H7 (cell line): ENCODE measurements at places on chromosomes 3 and 15. TPM values are rescaled to one million over a fixed set of nuclear protein-coding genes. Genes with fewer than 3 reads are reported as not detected.

DNA sequence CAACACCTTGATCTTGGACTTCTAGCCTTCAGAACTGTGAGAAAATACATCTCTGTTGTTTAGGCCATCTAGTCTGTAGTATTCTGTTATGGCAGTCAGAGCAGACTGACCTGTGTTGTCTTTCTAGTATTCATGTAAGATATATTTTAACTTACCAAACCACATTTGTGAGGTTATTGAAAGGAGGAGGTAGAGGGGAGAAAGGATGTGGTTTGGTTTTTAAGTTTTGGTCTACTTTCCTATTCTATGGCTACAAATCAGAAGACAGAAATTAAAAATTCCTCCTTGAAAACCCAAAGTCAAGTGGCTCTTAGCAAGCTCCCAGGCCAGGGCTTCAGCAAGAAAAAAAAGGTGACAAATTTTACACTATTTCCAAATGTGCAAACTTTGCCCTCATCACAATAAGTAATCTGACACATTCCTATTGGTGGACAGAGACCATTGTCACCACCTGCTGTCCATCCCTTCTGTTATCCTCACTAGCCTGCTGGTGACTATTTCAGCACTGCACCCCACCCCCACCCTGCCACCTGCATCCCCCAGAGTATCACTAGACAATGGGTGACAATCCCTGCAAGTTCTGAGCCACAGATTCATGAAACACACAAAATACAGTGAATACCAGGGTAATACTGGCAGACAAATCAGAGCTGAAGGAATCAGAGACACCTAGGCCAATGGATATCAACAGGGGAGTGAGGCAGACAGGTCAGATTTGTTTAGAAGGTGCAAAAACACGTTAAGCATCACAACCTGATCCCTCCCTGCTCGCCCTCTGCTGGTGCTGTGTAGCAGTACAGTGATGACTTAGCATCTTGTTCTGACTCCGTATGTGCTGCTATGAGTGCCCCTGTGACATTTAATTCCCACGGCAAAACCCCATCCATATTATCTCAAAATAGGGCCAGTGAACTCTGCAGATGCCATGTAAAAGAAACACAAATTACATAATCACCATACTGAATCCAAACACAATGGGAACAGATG lies 79.0 kb upstream of the DCLK3 start:
- DNase-seq = peak; percentile 65

The CYP1A2 gene
- total RNA-seq = not detected in 2 replicates

- DNase-seq = no peak
Observed at GRCh38 chr15:77564938-77565337, 67.8 kb downstream of the LINGO1 start.

- DNase-seq = no peak
Observed at GRCh38 chr3:100073714-100074307, 40.5 kb downstream of the FILIP1L start.

DNA sequence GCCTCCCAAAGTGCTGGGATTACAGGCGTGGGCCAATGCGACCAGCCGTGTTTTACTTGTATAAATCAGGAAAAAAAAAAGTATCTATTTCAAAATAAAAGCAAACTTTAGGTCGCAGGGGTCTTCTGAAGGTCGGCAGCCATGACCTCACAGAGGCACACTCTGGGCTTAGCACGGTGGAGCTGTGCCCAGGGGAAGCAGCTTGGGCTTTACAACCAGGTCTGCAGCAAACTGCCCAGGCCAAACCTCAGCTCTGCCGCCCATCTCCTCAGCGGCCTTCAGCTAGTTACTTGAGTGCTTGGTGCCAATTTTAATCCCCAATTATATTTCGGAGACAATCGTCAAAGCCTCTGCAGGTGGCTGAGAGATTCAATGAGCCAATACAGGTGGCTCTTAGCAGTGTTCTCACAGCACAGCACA lies 30.1 kb downstream of the ZDHHC19 start:
- DNase-seq = peak; percentile 39

- no peak for DNase-seq
Observed at GRCh38 chr3:95227092-95227491, 1164.2 kb downstream of the NSUN3 start.

The CPLX3 gene
- 0.03 TPM in 1 of 2 replicates, not detected in the other for total RNA-seq

The DAZL gene
- total RNA-seq = 1.4 and 2.4 TPM in 2 replicates

GRCh38 chr15:66901336-66902100 lies 163.9 kb upstream of the SMAD3 start:
- no peak for DNase-seq

DNA sequence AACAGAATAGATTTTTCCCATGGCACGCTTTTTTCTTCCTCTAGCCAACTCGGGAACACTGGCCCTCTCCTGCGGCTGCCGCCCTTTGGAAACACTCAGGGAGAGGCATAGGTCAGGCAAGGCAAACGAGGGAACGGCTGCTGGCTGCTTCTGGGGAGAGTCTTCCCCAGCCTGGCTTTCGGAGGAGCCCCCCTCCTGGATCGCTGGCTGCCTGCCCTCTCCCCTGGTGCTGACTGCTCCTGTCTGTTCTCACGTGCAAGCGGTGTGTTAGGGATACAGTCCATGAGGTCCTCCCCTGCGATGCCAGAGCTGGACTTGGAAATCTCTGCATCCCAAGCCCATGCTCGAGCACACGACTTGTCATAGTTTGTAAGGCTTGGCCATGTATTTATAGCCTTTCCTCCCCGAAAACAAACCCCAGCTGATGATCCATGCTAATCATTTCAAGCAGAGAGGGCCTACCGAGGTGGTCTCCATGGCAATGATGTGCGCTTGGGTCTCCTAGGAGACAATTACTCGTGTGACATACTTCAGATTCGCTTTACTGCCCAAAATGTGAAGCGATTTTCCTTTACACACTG lies 315.6 kb upstream of the ATP10A start:
- no peak for DNase-seq

- DNase-seq = no peak
Observed at GRCh38 chr3:25938566-25939325, 148.9 kb downstream of the OXSM start.

- DNase-seq = peak; percentile 73
Observed at GRCh38 chr3:186209810-186210752, 101.2 kb upstream of the ETV5 start.

GRCh38 chr15:52172869-52173268 lies 18.3 kb downstream of the GNB5 start:
- DNase-seq = no peak

- DNase-seq = peak; percentile 42
Observed at GRCh38 chr15:92810418-92811138, 89.5 kb upstream of the CHD2 start.

GRCh38 chr3:40292637-40293349 lies 16.7 kb upstream of the EIF1B start:
- DNase-seq = peak; percentile 47

The MTHFS gene
- total RNA-seq = 11.5 and 13.9 TPM in 2 replicates

DNA sequence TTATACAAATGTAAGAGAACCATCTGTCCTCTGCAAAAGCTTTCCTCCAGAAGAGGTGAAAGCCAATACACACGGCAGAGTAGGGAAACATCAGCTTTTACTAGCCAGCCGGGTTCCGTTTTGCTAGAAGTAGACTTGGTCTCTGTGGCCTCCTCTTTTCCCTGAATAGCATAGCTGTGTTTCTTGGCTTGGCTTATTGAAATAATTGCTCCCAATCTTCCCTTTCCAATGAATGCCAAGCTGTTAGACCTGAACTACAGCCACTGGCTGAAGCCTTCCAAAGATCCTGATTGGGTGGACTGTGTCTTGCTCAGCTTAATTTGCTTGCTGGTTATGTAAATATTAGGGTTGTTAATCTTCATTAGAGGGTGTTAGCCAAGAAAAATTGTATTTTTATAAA lies 157.8 kb upstream of the ROPN1 start:
- no peak for DNase-seq

DNA sequence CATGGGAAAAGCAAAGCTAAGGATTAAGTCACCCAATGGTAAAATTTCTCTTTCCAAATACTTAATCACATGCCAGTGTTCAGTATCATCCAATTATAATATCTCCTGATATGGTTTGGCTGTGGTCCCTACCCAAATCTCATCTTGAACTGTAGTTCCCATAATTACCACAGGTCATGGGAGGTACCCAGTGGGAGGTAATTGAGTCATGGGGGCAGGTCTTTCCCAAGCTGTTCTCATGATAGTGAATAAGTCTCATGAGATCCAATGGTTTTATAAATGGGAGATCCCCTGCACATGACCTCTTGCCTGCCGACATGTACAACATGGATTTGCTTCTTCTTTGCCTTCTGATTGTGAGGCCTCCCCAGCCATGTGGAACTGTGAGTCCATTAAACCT lies 26.1 kb upstream of the NMB start:
- DNase-seq = no peak

DNA sequence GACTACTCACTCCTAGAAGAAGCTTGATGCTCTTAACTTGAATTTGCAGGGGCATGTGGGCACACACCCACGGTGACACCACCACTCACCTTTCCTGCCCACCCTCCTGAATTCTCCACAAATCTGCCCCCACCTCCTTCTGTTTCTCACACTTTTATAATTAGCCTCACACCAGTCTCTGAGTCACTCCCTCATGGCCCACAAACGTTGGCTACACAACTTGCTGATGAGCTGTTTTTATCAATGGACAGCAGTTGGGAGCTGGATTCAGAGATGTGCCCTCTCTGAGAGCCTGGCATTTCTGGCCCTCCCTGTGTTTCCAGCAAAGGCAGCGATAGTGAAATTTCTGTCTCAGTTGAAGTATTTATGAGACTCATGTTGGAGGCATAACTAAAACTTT lies 1.3 kb downstream of the COLQ start:
- DNase-seq = no peak

The MESP1 gene
- total RNA-seq = 1.6 and 2.6 TPM in 2 replicates

DNA sequence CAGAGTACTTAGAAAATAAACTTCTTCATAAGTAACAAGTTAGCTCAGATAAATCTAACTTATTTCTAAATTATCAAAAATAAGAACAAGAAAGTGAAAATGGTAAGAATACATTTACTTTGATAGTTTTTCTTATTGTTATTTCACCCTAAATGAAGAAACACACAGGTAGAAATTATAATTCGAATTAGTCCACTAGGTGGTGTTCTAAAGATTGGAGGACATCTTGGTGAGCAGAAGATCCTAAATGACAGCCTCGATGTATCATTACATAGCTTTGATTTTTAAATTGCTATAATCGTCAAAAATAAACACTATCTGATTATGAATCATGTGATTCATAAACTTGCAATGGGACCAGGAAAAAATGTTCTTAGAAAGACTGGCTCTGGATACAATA lies 280.8 kb upstream of the UBE2E2 start:
- DNase-seq = peak; percentile 7
